ENCODE measurements at places on chromosomes 3 and 15. TPM values are rescaled to one million over a fixed set of nuclear protein-coding genes. Genes with fewer than 3 reads are reported as not detected.

The OR5K2 gene
- not detected for total RNA-seq

The TERC gene
- 10.5 TPM for total RNA-seq

The CPEB1 gene
- not detected for total RNA-seq

The PLCB2 gene
- 120 TPM for total RNA-seq

DNA sequence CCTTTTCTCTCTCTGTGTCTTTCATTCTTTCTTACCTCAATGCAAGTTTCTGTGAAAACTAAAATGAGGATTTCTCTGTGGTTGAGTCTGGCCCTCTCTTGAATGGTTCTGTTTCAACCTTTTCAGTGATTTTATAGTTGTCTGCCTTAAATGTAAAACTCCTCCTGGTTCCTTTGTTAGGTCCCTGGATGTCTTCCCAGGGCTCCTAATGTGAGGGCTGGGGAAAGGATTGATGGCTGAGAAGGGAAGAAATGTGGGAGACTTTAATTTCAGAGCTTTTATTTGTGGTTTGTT, 90.6 kb upstream of the GRM7 start:
- H3K4me1 ChIP-seq = no peaks in the 10 kb centered on the region
- no peak overlapping the region for H3K4me3 ChIP-seq
- no peaks in the 10 kb centered on the region for H3K36me3 ChIP-seq
- no peak overlapping the region for H3K27ac ChIP-seq

DNA sequence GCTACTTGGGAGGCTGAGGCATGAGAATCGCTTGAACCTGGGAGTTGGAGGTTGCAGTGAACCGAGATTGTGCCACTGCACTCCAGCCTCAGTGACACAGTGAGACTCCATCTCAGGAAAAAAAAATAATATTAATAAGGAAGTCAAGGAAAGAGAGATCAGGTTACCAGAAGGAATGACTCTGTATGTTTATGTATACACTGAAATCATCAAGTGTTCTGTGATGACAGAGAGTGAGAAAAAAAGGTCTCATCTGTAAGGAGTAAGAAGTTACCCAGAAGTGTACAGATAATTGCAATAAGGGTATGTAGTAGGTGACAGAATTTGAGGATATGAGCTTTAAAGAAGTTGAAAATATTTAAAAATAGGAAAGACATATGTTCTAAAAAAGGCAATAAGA, 4.3 kb upstream of the CCDC50 start:
- H3K27me3 ChIP-seq = peaks cover 8% of the 10 kb centered on the region
- no peak for DNase-seq
- no peaks in the 10 kb centered on the region for H3K36me3 ChIP-seq
- H3K4me3 ChIP-seq = no peak overlapping the region
- H3K4me1 ChIP-seq = peaks cover 7% of the 10 kb centered on the region

DNA sequence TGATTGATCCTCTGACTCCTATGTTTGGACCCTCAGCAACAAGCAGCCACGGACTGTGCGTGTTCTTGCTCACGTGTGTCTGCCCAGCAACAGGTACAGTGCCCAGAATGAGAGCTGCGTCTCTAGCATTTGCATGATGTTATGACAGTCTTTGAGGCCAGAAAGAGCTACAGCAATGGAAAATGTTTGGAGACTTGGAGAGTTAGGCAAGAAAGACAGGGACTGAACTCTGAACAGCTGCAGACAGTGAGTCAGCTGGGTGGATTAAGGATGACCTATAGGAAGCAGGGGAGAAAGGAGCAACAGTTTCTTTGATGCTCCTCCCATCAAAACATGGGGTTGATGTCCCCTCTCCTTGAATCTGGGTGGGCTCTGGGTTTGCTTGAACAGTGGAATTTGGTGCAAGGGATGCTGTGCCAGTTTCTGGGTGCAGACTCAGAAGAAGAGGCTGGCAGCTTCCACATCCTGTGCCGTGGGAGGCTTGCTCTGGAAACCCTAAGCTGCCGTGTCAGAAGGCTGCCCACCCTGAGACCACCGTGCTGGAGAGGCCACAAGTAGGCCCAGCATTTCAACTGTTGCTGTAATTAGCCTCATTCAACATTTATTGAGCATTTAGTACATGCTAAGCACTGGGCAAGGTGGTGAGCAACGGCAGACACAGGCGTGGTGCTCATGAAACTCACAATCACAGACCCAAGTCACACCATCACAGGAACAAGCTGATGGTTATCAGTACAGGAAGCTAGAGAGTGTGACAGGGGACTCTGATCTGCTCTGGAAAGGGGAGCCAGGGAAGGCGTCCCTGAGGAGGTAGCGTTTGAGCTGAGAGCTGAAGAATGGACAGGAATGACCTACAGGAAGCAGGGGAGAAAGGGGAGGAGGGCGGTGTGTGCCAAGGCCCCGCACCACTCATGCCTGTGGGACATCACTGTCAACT, 21.7 kb downstream of the CCR9 start:
- H3K4me3 ChIP-seq = no peak overlapping the region
- H3K27ac ChIP-seq = peak overlapping the region; percentile 76
- peaks cover 38% of the 10 kb centered on the region for H3K36me3 ChIP-seq
- peaks cover 63% of the 10 kb centered on the region for H3K4me1 ChIP-seq

- peaks cover 9% of the 10 kb centered on the region for H3K27me3 ChIP-seq
- peaks cover 2% of the 10 kb centered on the region for H3K36me3 ChIP-seq
- no peaks in the 10 kb centered on the region for H3K4me1 ChIP-seq
- no peak overlapping the region for H3K27ac ChIP-seq
Observed at GRCh38 chr3:31710123-31710803, 177.5 kb downstream of the STT3B start.

- H3K36me3 ChIP-seq = peaks cover 2% of the 10 kb centered on the region
- H3K27me3 ChIP-seq = no peaks in the 10 kb centered on the region
- no peak overlapping the region for H3K4me3 ChIP-seq
- no peak for DNase-seq
- H3K4me1 ChIP-seq = peaks cover 5% of the 10 kb centered on the region
- no peak overlapping the region for H3K27ac ChIP-seq
Observed at GRCh38 chr15:87680208-87680607, 576.3 kb downstream of the NTRK3 start.

GRCh38 chr15:45641999-45642932, 7.4 kb downstream of the SQOR start:
- peaks cover 81% of the 10 kb centered on the region for H3K4me1 ChIP-seq
- peak overlapping the region; percentile 16 for H3K27ac ChIP-seq
- peaks cover 47% of the 10 kb centered on the region for H3K36me3 ChIP-seq
- no peak for DNase-seq
- no peaks in the 10 kb centered on the region for H3K27me3 ChIP-seq

GRCh38 chr3:59251869-59252268, 202.0 kb upstream of the CFAP20DC start:
- no peak overlapping the region for H3K27ac ChIP-seq
- peaks cover 3% of the 10 kb centered on the region for H3K4me1 ChIP-seq
- no peaks in the 10 kb centered on the region for H3K27me3 ChIP-seq
- H3K4me3 ChIP-seq = no peak overlapping the region
- H3K36me3 ChIP-seq = no peaks in the 10 kb centered on the region
- no peak for DNase-seq

DNA sequence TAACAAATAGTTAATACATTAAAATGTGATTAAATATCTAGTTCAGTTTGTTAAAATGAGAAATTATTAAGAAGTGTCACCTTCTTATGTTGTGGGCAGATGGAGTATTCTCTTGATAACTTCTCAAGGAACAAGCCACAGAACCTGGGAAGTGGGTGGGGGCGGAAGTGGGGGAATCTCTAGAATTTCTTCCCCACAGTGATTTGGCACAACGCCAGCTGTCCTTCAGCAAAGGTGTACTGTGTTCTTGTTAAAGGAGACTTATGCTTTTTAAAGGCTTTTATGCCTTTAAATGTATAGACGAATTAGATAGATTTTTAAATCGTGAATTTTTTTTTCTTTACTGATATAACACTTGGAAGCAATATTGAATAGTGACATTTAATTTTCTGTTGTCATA, 42.4 kb downstream of the SEC22A start:
- no peak overlapping the region for H3K27ac ChIP-seq
- DNase-seq = no peak
- peaks cover 41% of the 10 kb centered on the region for H3K36me3 ChIP-seq

- no peaks in the 10 kb centered on the region for H3K27me3 ChIP-seq
- H3K4me1 ChIP-seq = peaks cover 82% of the 10 kb centered on the region
- peaks cover 56% of the 10 kb centered on the region for H3K36me3 ChIP-seq
- peak overlapping the region; percentile 63 for H3K4me3 ChIP-seq
Observed at GRCh38 chr15:90407871-90408317, 19.9 kb downstream of the IQGAP1 start.

DNA sequence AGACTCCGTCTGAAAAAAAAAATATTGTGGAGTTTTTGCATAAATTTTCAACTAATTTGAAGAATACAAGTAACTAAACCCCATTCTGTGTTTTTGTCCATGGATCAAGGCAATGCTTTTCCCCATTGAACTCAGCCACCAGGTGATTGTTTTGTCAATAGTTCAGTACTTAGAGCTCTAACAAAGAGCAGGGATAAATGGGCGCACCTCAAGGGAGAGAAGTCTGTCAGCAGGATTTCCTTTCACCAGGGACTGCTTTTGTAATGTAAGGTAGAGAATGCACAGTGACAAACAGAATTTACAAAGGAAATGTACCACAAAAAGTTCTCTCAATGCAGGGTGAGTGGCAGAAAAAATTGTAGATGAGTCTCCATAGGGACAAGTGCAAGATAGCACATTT, 10.8 kb upstream of the ATP13A5 start:
- no peak overlapping the region for H3K4me3 ChIP-seq
- DNase-seq = no peak
- H3K4me1 ChIP-seq = no peaks in the 10 kb centered on the region
- H3K27ac ChIP-seq = no peak overlapping the region

- H3K4me3 ChIP-seq = no peak overlapping the region
- H3K27ac ChIP-seq = no peak overlapping the region
- no peak for DNase-seq
Observed at GRCh38 chr3:196603683-196604082, 35.2 kb downstream of the FBXO45 start.

- no peaks in the 10 kb centered on the region for H3K4me1 ChIP-seq
- H3K4me3 ChIP-seq = no peak overlapping the region
- no peak for DNase-seq
- H3K27me3 ChIP-seq = no peaks in the 10 kb centered on the region
Observed at GRCh38 chr15:98881526-98882520, 125.8 kb downstream of the PGPEP1L start.

DNA sequence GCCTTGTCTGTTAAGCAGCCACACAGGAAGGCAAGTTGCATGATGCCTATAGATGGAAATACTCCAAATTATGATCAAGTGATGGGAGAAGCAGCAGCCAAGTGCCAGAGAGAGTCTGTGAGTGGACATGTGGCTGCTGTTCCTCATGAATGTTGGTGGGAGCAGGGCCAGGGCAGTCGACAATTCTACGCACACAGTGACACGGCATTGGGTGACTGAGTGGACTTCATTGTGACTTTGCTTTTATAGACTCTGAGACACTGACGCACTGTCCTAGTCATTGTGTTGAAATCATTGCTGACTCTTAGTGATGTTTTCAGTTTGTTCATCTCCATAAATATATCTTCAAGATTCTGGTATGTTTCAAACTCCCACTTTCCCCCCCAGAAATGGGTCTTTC, 246.3 kb upstream of the SEMA6D start:
- DNase-seq = no peak
- no peaks in the 10 kb centered on the region for H3K36me3 ChIP-seq
- H3K27ac ChIP-seq = no peak overlapping the region
- H3K4me1 ChIP-seq = no peaks in the 10 kb centered on the region

DNA sequence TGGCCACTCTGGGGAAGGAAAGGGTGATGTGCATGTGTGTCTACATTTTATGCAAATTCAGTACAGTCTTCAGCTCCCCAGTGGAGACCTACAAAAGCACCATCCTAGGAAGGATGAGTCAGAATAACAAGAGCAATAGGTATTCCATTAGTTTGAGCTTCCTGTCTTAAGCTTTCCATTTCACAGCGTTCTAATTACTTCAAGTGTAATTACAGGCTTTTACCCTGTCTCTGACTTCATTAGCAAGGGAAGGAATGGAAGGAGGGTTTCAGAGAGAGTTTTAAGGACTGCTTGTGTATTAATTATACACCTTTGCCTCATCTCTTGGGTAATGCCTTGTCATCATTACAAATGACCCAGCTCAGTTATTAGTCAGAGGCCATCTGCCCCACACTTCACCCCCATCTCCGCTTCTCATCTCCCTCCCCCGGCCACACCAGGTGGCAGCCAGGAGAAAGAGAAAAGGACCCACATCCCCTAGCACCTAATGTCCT, 202.8 kb upstream of the MRPL3 start:
- DNase-seq = no peak
- H3K4me3 ChIP-seq = no peak overlapping the region
- no peaks in the 10 kb centered on the region for H3K4me1 ChIP-seq
- no peak overlapping the region for H3K27ac ChIP-seq

- no peaks in the 10 kb centered on the region for H3K27me3 ChIP-seq
- no peak overlapping the region for H3K4me3 ChIP-seq
- H3K36me3 ChIP-seq = peaks cover 8% of the 10 kb centered on the region
- DNase-seq = no peak
Observed at GRCh38 chr3:129310111-129311011, 31.7 kb downstream of the HMCES start.

- no peaks in the 10 kb centered on the region for H3K36me3 ChIP-seq
- no peak for DNase-seq
- no peak overlapping the region for H3K27ac ChIP-seq
Observed at GRCh38 chr3:131306242-131306641, 75.3 kb upstream of the NUDT16 start.

- peaks cover 20% of the 10 kb centered on the region for H3K27me3 ChIP-seq
- no peak for DNase-seq
Observed at GRCh38 chr3:99747915-99748314, 69.7 kb upstream of the CMSS1 start.

DNA sequence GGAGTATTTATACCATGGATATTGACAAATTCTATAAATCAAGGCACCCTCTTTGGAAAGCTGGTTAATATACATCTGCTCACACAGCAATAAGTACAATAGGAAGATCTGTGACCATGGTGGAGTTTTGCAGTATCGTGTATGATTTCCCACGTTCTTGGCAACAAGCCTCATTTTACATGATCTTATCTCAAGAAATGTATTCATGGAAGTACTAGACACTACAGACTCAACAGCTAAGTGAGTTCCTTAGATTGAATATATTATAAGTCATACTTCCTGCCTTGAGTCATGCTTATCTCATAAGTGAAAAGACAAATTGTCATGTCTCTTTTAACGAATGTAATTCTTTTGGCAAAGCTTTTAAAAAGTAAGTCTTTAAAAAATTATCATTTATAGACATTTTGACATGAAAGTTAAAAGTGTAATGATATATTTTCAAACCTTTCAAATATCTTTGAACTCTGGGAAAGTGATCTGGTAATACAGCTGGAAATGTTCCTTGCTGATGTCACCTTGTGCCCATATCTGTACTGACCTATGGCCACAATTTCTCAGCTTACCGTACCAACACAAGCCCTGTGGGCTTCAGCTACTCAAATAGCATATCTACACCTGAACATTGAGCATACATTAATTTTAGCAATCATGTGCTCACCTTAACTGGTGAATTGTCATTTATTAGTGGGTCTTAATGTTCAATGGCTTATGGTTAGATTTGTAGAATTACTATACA, 130.3 kb upstream of the TMC3 start:
- no peak overlapping the region for H3K27ac ChIP-seq
- H3K36me3 ChIP-seq = no peaks in the 10 kb centered on the region
- DNase-seq = no peak
